Ovary (tissue), 10 donors: ENCODE measurements at places on chromosomes 1 and 21. TPM values are rescaled to one million over a fixed set of nuclear protein-coding genes. Genes with fewer than 3 reads are reported as not detected.

Gene ZSWIM5
- total RNA-seq: 6.0 TPM

Gene KRTAP12-1
- not detected for total RNA-seq

GRCh38 chr1:89911191-89911991 is 83.5 kb upstream of the ZNF326 start:
- DNase-seq: no peak

- DNase-seq: no peak
These were observed 38.9 kb downstream of the DR1 start for GRCh38 chr1:93384656-93385055.

DNA sequence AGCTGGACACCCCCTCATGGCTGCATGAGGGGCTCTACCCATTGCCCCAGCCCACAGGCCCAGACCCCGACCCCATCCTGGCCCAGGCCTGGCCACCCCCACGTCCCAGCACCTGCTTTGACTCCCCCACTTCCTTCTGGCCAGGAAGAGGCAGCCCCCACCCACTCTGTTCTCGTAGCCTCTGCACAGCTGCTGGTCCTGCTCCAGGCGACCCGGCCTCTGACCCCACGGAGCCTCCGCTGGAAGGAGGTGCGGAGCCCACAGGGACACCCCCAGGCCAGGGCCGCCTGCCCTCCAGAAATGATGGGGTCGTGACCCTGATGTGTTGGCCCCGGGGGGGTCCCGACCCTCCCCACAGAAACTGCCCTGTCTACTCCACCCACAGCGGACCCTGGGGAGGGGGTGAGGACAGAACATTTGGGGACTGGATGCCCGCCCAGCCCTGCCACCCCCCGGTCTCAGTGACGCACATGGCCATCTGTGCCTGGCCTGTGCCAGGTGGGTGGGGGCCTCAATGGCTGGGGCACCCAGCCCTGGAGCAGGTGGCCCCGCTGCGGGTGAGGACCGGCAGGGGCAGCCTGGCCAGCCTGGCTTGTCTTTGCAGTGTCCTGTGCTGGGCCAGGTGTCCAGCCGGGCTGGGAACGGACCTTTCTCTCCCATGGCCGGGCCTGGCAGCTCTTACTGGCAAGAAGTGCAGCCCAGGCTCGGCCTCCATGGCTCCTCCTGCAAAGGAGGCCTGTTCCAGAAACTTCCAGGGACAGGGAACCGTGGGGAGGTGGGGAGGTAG is 78.6 kb downstream of the MORN1 start:
- peak; percentile 78 for DNase-seq

- DNase-seq: no peak
These were observed at the start of gene CAPN8 for GRCh38 chr1:223665592-223666312. TSS of gene CAPN8 (minus strand) at chr1:223665701. CDS start at chr1:223665646, 55 bp downstream.

GRCh38 chr1:82177192-82177591 is 376.5 kb downstream of the ADGRL2 start:
- no peak for DNase-seq

GRCh38 chr1:232669981-232670747 is 40.2 kb upstream of the SIPA1L2 start:
- DNase-seq: no peak

DNA sequence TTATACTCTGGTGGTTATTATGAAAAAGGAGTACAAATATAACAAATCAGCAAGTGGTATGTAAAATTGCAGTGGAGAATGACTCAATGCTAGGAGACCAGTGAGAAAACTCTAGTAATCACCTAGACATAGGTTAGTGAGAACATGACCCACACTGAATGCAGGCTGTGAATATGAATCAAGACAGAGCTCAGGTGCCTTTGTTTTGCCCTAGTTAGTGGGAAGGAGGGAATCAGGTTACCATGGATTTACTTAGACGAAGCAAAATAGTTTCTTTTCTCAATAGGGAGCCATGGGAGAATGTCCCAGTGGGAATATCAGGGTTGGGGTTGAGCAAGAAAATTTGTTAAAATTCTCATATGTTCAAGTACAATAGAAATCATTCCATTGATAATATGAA is 10.6 kb upstream of the GCLM start:
- DNase-seq: no peak

Gene KCNJ6
- not detected for total RNA-seq

Gene IFI44L
- total RNA-seq: 6.8 TPM

GRCh38 chr1:106249810-106250209 is 806.7 kb upstream of the PRMT6 start:
- no peak for DNase-seq

DNA sequence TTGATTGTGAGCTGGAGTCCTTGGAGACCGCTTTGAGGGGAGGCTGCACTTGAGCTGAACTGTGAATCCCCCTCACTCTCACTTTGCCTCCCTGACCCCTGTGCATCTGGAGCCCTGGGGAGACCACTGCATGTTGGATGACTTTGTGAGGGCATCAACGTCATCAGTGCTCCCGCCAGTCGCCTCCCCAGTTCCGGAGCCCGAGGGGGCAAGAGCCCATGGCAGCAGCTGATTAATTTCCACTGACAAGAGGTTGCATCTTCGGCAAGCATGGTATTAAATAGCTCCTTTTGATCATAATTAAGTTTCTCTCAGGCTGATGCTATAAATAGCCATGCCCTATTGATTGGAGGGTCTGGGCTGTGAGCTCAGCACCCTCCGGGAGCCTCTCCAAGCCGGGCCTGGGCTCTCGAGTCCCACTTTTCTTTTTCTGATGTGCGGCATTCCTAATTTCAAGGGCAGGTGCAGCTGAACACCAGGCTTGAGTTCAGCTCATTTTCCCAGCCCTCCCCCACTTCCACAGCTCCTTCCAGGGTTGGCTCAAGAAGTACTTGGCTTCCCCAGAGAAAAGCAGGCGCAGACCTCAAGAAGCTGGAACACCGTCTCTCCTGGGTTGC is 33.2 kb downstream of the KCND3 start:
- no peak for DNase-seq

DNA sequence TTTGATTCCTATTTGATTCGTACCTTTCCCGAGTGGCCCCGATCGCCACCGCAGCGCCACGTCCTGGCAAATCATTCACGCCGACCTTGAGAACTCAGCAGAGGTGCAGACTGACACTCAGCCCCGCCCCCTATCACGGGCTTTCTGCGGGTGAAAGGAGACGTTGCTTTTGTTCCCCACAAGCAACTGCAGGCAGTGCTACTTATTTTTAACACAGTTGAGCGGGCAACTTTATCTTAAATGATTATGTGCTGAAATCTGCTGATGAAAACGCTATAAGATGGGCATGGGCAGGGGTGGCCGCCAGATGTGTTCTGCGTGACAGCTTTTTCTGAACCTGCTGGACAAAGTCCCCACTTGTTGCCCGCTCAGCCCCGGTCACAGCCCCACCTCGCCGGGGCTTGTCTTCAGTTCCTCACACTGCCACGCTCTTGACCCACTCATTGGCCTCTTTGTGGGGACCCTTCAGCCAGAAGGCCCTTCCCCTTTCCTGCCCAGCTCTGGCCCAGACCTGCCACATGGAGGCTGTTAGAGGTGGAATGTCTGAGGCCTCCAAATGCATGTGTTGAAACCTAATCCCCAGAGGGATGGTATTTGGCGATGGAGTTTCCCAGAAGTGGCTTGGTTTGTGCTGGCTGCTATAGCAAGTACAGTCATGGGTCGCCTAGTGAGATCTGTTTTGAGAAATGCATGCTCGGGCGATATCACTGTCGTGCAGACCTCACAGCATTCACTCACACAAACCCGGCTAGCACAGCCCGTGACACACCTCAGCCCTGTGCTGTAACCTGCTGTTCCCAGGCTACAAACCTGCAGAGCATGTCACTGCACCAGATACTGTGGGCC is 15.7 kb upstream of the PDXK start:
- no peak for DNase-seq

DNA sequence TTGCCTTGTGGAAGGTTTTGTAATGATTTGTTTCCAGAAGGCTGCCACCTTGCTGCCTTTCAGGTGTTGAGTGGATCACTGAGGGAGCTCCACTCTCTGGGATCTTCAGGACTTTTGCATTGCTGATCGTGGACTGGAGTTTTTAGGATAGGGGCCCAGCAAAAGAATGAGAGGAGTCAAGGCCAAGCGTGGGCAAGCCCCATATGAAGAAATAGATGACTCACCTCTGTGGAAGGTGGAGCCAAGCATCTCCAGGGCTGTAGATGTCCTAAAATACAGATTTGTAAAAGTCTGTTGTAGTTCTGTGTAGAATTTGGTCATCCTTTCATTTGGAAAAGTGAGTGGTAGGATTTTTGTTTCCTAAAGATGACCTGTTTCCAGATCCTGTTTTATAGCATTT is 67.0 kb downstream of the ST3GAL3 start:
- DNase-seq: no peak

- DNase-seq: no peak
These were observed 24.6 kb upstream of the FCRL3 start for GRCh38 chr1:157725221-157725577.

- DNase-seq: no peak
These were observed 77.1 kb downstream of the ITPKB start for GRCh38 chr1:226661965-226662364.

GRCh38 chr1:233294913-233295236 is 650 bp downstream of the PCNX2 start:
- DNase-seq: no peak

DNA sequence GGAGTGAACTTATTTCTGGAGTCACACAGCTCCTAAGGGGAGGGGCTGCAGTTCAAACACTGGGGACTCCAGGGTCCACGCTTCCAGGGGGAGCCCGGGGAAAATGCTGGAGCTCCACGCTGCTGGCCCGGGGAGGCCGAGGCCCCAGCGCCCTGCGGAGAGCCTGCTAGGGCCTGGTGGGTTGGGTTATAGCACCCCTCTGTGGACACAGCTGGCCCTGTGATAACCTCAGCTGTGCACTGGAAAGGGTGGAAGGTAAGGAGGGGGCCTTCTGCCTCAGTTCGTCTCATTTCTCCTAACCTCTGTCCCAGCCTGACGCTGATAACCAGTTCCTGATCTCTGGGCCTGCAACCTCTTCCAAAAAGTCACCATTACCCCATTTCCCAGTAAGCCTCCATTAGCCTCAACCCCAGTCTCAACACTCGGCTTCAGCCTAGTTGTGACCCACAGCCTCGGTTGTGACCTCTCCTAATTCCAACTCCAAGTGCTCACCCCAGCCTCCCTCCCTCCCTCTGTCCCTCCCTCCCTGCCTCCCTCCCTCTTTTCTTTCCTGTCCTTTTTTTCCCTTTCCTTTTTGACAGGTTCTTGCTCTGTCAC is 7.1 kb downstream of the NBL1 start:
- peak; percentile 73 for DNase-seq

Gene TMEM81
- total RNA-seq: 3.9 TPM

DNA sequence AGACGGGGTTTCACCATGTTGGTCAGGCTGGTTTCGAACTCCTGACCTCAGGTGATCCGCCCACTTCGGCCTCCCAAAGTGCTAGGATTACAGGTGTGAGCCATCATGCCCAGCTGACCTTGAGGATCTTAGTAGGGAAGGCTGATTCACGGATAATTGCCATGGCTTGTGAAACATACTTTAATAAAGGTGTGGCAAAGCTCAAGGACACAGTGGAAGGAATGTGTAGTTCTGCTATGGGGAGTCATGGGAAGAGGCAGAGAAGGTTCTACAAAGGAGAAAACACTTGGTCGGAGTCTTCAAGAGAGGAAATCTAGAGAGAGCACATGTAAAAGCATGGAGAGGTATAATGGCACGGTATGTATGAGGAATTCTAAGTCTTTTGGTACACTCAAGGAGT is 12.7 kb upstream of the PTCH2 start:
- DNase-seq: no peak

DNA sequence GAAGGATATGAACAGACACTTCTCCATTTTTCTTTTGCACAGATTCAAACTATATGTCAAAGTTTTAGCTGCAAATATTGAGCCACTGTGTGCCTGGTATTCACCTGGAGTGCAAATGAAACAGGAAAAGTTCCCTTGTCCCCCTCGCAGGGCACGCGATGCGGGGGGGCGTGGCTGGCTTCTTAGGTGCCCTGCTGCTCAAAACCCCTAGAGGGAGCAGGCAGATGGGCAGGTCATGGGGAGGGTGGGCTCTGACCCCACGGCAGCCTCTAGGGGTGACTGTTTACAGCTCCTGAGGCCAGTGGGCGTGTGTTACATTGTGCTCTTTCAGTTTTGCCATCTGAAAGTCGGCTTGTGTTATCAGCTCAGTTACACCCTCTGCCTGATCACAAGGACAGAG is 931.2 kb upstream of the B3GALT2 start:
- DNase-seq: no peak

DNA sequence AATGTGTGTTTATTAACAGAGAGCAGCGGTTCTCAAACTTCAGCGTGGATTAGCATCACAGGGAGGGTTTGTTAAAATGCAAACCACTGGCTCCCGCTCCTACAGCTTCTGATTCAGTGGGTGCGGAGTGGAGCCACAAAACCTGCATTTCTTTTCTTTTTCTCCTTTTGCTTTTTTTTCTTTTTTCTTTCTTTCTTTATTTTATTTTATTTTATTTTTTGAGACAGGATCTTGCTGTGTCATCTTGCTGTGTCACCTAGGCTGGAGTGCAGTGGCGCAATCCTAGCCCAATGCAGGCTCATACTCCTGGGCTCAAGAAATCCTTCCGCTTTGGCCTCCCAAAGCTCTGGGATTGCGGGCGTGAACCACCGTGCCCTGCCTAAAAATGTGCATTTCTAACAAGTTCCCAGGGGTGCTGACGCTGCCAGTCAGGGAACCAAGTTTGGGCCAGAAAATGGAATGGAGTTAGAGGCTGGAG is 20.9 kb upstream of the SLC1A7 start:
- no peak for DNase-seq

GRCh38 chr21:23130308-23130707 is 2132.1 kb downstream of the NCAM2 start:
- DNase-seq: no peak

Gene FCER1A
- total RNA-seq: 0.48 TPM

GRCh38 chr21:36706951-36707762 is 8.2 kb downstream of the SIM2 start:
- DNase-seq: no peak

- no peak for DNase-seq
These were observed 76.4 kb downstream of the HIVEP3 start for GRCh38 chr1:41842326-41842725.

- no peak for DNase-seq
These were observed 250.0 kb downstream of the FOXD2 start for GRCh38 chr1:47687631-47688460.

- no peak for DNase-seq
These were observed 24.3 kb upstream of the ENO1 start for GRCh38 chr1:8902765-8903164.

- no peak for DNase-seq
These were observed 12.5 kb downstream of the CSDE1 start for GRCh38 chr1:114745291-114745690.

GRCh38 chr21:28151758-28152157 is 840.9 kb downstream of the LTN1 start:
- DNase-seq: no peak

GRCh38 chr21:20283836-20284235 is 714.4 kb upstream of the NCAM2 start:
- no peak for DNase-seq

- no peak for DNase-seq
These were observed 19.6 kb upstream of the TMEM54 start for GRCh38 chr1:32920833-32921232.

Gene SLC9C2
- total RNA-seq: 0.48 TPM
